Hematopoietic multipotent progenitor cell treated with erythropoietin and hydrocortisone succinate and interleukin-3 and kit ligand, for 4 days (in vitro differentiated cells): ENCODE measurements at places on chromosomes 16 and 17.

- DNase-seq: peak; percentile 65
These were observed 19.2 kb downstream of the PRKCB start for GRCh38 chr16:23855010-23855409.

DNA sequence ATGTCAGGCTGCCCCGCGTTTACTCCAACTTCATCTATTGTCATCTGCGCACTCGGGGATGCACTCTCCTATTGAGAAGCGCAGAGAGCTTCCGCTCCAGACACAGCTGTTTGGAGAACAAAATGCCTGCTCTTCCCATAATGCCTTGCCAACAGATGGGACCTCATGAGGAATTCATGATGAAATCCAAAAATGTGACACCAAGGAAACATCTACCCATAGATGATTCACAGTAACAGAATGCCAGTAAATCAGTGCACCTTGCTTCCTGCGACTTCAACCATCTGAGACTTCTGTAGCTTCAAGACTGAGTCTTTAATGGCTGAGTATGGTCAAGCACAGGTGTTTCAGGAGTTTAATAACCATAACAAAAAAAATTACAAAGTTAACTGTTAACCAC, 1144.9 kb upstream of the GOT2 start:
- no peak for DNase-seq

DNA sequence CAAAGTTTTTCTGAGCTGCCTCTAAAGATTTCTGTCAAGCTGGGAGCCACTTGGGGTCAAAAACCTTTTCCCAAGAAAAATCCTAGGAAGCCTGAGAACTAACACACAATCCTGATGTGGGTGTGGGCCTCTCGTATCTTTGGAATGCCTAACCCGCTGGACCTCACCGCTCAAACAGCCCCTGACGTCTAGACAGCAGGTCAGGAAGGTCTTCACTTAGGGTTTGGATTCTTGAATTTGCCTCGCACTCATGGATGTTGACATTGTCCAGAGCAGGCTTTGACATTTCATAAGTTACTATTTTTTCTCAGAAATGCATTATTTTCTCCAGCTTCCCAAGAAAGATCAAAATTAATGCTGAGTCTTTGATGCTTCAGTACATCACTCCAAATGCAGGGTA, 18.9 kb downstream of the TEX2 start:
- no peak for DNase-seq

GRCh38 chr17:40139566-40140058, 725 bp upstream of the CASC3 start:
- DNase-seq: no peak

DNA sequence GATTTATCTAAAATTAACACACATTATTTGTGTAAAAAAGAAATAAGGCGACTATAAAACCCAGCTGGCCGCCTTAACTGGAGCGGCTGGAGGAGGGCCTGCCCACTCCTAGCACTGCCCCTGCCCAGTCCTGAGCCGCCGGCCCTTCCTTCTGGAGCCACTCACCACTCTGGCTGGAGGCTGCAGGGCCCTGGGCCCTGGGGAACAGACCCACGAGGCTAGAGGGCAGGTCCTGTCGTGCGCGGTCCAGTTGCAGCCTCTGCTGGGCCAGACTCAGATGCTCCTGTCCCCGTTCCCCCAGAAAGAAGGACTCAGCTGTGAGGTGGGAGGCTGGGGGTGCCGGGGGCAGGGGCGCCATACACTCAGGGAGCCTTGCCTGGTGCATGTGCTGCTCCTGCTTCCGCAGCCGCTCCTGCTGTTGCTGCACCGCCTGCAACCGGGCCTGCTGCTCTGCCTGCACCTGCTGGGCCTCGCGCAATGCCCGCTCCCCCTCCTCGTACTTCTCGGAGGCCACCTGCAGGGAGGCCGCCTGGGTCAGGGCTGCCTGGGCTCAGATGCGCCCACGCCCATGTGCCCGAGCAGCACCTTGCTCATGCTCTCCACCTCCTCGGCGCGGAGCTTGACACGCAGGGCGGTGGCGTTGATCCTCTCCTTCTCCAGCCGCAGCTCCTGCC, 9.0 kb upstream of the MRPL38 start:
- no peak for DNase-seq
